ENCODE measurements at places on chromosomes 6 and 20. TPM values are rescaled to one million over a fixed set of nuclear protein-coding genes. Genes with fewer than 3 reads are reported as not detected.

GRCh38 chr6:11203306-11204004, 29.0 kb downstream of the NEDD9 start:
- DNase-seq: no peak

Gene BTNL2
- total RNA-seq: not detected

DNA sequence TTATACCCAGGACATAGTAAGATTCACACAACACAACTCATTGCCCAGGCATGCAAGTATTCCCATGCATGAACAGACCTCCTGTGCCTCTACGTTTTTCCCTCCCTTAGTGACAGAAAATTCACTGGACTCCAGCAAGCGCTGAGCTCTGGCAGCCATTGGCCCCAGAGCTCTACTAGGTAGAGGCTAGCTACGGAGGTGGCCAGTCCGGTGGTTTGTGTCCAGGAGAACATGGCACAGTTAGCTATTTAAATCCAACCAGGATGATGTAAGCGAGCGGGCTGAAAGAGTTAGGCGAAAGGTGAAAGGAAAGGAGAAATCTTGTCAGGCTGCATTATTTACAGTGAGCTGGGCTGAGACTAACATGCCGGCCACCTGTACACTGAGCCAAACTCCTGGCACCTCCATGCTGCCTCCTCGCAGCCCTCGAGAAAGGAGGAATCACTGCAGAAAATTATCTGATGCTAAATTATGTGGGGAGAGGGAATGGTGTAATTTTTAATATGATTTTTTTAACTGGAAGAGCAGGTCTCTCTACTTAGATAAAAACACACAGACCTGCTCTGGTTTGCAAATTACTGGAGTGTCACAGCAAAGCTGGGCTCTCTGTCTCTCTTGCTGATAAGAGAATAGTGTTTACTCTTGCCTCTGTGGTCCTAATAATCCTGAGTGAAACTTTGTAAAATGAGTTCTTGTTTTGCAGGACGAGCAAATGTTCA, 50.1 kb upstream of the ARMC2 start:
- DNase-seq: peak; percentile 9

- DNase-seq: no peak
Measured at GRCh38 chr20:20710443-20711315, 1.8 kb downstream of the RALGAPA2 start.

Gene KCNS1
- not detected for total RNA-seq

DNA sequence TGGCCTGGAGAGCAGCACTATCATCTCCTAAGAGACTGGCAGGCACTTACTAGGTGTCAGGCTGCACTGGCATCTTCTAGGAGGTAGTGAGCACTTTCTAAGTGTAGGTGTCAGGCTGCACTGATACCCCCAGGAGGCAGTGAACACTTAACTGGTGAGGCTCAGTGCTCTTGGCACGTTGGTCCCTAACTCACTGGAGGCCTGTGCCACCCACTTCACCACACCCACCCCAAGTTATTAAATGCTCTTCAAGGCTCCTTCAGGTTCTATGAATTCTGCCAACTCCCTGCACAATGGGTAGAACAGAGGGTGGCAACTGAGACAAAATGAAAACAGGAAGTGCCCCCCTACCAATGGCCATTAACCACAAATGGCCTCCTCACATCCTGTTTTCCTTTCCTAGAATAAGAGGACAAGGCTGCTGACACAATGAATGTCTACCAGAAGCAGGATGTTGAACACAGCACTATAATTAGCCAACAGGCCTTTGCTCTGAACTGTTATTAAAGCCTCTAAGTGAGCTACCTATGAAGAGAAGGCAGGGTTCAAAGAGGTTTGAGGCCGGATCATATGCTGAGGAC, 29.4 kb downstream of the NCOA5 start:
- no peak for DNase-seq

GRCh38 chr20:31877684-31878083, 7.2 kb downstream of the TTLL9 start:
- DNase-seq: no peak

Gene FBXL4
- 12.7 TPM for total RNA-seq

GRCh38 chr20:39588148-39588757, 626.1 kb downstream of the DHX35 start:
- no peak for DNase-seq

GRCh38 chr6:14751645-14752175, 494.2 kb upstream of the JARID2 start:
- DNase-seq: no peak

Gene ID4
- 196 TPM for total RNA-seq

GRCh38 chr6:166996406-166996805, 2.8 kb upstream of the CEP43 start:
- no peak for DNase-seq

Gene FKBP1C
- 0.46 TPM for total RNA-seq

- DNase-seq: no peak
Measured at GRCh38 chr6:141028791-141029280, 1103.9 kb upstream of the GJE1 start.

All from cardiac muscle cell (in vitro differentiated cells and primary cell).